Neural progenitor cell (in vitro differentiated cells): ENCODE measurements at places on chromosomes 7 and 10. TPM values are rescaled to one million over a fixed set of nuclear protein-coding genes. Genes with fewer than 3 reads are reported as not detected.

Gene ACSM6
- total RNA-seq = not detected in 2 replicates

Gene MIOS
- total RNA-seq = 62.0 and 62.2 TPM in 2 replicates

Gene ST8SIA6
- 4.4 and 5.1 TPM in 2 replicates for total RNA-seq

Gene TRIM73
- total RNA-seq = 0.17 and 4.4 TPM in 2 replicates

Gene OR2A1
- total RNA-seq = not detected in 2 replicates

Gene IFIT2
- 0.06 and 0.22 TPM in 2 replicates for total RNA-seq

Gene VAX1
- 0.25 TPM in 1 of 2 replicates, not detected in the other for total RNA-seq

Gene SLC13A1
- total RNA-seq = not detected in 2 replicates

Gene KNDC1
- 1.8 and 5.6 TPM in 2 replicates for total RNA-seq

Gene TMEM72
- total RNA-seq = not detected in 2 replicates

Gene C10orf62
- not detected in 2 replicates for total RNA-seq

Gene TRPV5
- total RNA-seq = not detected in 2 replicates

Gene MRC1
- total RNA-seq = 0.03 TPM in 1 of 2 replicates, not detected in the other

Gene SPDYE6
- total RNA-seq = not detected in 2 replicates

Gene HOXA6
- not detected in 2 replicates for total RNA-seq

Gene NUTM2E
- total RNA-seq = 0.07 and 0.09 TPM in 2 replicates

Gene PMS2
- total RNA-seq = 23.1 and 35.8 TPM in 2 replicates

Gene UNCX
- total RNA-seq = not detected in 2 replicates

Gene EPHA1
- total RNA-seq = 4.1 and 6.0 TPM in 2 replicates

Gene KMT2E
- total RNA-seq = 87.7 and 124 TPM in 2 replicates

Gene ADAP1
- total RNA-seq = 0.30 and 2.0 TPM in 2 replicates

Gene CDC14C
- total RNA-seq = 0.15 and 0.54 TPM in 2 replicates
